ENCODE measurements at places on chromosomes 6 and 20.

DNA sequence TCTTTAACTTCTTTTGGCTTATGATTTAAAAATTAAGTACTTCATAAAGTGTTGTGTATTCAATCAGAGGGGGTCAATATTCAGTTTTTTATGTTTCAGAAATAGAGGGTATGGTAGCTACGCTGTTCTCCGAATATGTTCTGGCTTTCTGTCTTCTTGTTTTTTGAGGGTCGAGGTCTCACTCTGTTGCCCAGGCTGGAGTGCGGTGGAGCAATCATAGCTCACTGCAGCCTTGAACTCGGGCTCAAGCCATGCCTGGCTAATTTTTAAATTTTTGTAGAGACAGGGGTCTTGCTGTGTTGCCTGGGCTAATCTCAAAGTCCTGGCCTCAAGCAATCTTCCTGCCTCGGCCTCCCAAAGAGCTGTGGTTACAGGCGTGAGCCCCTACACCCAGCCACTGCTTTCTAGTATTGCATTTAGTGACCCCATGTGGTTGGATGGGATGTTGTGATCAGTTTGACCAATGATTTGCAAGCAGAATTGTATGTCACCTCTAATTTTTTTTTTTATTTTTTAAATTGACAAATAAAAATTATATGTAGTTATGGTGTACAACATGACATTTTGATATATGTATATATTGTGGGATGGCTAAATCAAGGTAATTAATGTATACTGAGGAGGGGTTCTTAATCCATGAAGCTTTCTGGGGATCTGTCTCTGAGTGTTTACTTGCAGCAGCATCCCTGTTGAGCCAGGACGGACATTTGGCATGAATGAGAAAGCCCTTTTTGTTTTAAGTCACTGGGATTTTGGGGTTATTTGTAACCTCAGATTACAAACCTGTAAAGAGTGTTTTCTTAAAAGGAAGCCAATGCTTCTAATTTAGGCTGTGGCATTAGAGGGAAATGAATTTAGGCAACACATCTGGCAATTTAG lies 38.5 kb upstream of the DEK start:
- no peak for DNase-seq

- no peak for DNase-seq
These were observed 255.6 kb upstream of the ZFP64 start for GRCh38 chr20:52447225-52447551.

DNA sequence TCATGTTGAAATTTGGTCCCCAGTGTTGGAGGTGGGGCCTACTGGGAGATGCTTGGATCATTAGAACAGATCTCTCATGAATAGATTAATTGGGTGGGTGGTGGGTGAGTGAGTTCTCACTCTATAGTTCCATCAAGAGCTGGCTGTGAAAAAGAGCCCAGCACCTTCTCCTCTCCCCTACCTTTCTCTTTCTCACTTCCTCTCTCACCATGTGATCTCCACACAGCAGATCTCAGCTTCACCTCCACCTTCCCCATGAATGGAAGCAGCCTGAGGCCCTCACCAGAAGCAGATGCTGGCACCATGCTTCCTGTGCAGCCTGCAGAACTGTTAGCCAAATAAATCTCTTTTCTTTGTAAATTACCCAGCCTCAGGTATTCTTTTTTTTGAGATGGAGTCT lies 12.9 kb upstream of the GMNN start:
- DNase-seq, result no peak

DNA sequence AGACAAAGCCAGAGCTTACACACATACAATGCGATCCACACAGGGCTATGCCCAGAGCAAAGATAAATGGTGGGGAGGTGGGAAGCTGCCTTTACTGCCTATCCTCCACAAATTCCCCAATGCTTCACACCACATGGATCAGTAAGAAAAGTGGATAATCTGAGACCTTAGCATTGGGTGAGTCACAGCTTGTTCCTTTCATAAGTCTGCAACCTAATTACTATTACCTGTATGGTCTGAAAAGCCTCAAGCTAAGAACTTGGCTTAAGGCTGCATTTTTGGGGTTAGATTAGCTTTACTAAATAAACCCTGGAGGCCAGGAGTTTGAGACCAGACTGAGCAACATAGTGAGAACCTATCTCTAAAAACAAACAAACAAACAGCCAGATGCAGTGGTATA lies 66.0 kb upstream of the BTBD3 start:
- no peak for DNase-seq

DNA sequence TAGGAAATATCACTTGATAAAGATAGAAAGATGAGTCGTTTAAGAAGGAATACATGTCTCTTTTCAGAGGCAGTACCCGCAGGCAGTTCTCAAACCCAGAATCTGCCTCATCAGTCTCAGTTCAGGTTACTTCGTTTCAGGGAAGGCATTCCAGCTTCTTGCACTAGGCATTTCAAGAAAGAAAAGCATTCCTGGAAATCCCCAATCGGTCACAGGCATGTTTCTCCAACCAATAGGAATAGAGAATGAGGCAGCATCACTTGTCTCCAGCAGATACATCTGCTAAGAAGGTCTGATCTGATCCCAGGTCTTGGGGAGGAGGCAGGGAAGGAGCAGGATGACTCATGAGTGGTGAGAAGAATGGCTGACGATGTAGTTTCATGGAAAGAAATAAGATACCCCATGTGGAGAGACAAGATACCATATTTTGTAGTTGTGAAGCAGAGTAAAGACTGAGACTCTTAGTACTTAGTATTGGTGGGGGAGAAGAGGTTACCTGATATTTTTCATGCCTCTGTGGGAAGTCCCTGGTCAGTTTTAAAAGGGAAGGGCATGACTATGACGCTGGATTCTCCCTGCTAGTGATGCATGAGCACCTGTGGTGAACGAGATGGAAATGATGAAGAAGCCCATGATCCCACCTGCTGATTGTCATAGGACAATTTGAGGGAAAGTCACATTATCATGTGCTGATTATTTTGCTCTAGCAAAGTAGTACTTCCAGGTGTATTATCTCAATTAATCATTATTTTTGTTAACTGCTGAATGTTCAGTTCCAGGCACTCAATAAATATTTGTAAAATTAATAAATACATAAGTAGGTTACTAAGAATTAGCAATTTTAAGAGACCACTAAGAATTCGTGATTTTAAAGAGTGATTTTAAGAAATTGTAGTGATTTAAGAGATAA lies 20.3 kb upstream of the HLA-DRB1 start:
- DNase-seq, result peak; percentile 25

GRCh38 chr6:24330137-24330732 lies 27.6 kb downstream of the DCDC2 start:
- no peak for DNase-seq

DNA sequence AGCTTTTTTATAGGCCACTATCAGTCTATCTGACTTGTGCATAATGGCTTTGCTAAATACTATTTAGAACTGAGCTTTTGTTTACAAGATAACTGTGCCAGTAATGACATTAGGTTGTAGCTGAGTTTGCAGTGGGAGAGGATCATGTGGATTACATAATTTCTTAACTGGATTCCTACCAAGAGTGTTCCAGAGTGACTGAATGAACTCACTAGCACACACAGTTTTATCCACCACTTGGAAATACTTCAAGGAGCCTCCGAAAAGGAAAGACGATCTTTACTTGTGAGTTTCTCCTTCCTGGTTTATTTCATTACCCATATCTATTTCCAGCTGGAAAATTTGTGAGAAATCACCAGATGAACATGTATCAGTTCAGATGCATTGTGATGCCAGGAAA lies 10.9 kb upstream of the SYNE1 start:
- no peak for DNase-seq

DNA sequence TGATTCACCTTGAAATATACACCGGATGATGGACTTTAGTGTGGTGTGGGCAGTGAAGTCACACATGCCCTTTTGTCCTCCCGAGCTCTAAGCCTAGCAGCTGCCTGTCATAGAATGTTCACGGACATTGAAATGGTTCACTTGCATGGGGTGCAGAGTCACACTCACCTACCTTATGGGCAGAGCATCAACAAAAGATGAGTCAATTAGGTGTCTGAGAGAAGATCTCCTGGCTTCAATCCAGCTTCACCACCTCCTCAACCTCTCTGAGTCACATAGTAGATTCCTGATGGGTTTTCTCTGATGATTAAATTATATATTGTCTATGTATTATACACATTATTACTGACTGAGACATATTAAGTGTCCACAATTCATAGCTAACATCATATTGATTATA lies 48.1 kb upstream of the HLA-E start:
- DNase-seq, result no peak

GRCh38 chr20:7113577-7114466 lies 346.3 kb downstream of the BMP2 start:
- no peak for DNase-seq

DNA sequence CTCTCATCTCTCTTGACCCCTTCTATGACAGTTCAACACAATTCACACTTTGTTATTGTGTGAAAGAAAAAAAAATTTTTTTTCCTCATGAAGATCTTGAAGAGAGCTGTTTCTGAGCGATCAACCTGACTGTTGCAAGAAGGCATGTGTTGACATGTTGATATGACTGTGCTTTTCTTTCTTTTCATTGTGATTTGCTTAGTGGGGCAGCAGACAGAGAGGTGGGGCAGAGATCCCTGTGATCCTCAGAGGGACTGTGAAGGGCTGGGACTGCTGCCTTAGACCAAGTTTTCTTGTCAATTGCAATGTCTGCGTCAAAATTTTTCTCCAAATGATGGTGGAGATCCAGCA lies 70.8 kb upstream of the IYD start:
- DNase-seq, result no peak

DNA sequence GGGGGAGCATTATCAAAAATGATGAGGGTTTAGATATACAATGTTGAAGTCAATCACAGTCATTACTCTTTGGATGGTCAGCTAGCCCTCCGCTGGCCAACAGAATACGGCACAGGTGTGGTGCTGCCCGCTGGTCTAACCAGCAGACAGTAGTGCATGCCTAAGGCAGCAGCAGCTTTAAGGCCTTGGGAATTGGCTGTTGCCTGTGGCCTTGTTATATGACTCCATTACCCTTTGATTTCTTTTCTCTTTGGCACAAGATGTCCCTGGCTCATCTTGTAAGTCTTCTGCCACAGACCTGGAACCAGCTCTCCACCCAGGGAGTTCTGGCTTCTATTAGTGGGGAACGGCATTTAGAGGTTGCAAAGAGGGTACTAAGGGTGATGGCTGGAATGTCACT lies 110.2 kb downstream of the WDR27 start:
- DNase-seq, result no peak

DNA sequence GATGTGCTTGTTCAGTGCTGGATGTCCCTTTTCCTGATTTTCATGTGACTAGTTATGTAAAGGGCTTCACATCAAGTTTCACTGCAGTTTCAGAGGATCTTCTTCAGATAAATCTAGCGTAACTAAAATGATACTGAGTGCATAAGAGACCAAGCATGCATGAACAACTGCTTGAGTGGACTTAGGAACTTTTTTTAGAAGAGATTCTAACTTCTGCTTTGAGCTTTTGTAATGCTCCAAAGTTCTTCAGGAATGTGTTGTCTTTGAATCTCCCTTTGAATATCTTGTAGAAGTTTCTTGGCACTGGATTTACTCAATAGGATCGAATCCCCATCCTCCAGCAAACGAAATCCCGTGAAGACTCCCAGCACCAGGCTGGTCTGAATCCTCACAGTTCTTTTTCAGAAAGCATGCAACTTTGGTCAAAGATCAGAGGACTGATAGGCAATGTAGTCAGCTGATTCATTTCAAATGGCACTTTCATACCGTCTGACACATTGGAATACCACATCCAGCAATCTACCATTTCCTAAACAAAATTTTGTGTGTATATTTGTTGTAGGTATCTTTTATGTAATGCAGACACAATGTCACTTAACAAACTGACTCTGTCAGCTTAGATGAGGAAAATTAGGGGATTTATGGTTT lies 33.2 kb downstream of the ENPP1 start:
- no peak for DNase-seq

GRCh38 chr6:14119784-14120183 lies 2.2 kb downstream of the CD83 start:
- no peak for DNase-seq

DNA sequence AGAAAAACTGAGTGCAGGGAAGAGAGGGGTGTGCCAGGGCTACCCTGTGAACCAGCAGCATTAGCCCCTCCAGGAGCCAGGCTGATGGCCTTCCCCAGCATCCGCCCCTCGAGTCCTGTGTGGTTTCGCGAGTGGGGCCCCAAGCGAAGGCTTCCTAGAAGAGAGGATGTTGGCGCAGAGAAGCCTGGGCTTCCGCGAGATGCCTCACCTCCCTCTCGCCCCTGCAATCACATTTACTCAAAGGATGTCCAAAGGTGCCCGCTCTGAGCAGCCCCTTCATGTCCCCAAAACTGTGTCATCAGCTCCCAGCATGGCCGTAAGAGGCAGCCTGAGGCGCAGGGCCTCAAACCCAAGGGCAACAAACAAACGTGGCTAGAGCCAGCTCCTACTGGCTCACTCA lies 111.7 kb downstream of the PREX1 start:
- DNase-seq, result no peak

DNA sequence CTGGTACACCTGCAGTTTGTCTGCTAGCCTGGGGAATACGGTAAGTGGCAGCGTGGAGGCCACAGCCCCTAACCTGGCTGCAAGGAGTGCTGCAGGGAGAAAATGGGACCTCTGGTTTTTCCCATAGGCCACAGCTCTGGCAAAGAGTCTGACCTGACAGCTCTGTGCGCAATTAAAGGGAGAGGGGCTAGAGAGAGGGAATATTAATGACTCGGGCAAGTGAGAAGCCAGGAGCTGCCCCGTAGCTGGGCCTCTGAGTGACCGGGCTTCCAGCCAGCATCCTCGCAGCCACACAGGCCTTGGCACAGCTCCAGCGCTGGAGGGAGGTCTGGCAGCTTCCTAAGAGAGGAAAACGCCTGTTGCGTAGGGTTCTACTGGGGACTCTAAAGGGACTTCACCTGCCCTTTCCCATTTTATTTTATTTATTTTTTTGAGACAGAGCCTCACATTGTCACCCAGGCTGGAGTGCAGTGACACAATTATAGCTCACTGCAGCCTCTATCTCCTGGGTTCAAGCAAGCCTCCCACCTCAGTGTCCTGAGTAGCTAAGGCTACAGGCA lies 18.2 kb upstream of the OCSTAMP start:
- no peak for DNase-seq

GRCh38 chr6:43491750-43492661 lies 14.6 kb downstream of the TJAP1 start:
- DNase-seq, result no peak

- DNase-seq, result no peak
These were observed 64.1 kb upstream of the SOX4 start for GRCh38 chr6:21529431-21529830.

DNA sequence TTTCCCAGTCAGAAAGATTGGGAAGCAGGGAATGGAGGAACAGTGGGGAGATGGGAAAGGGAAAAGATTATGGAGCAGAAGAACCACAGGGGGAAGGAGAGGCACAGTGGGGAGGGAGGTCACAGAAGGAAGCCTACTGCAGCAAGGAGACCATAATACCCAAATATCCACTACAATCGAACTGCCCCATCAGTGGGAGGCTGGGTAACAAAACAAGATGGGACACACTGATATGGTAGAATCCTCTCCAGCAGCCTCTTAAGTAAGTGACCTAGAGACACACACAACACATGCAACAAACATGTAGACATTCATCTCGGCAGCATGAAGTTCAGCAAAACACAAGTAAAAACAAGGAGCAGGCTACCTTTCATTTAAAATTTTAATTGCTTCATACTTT lies 4.8 kb upstream of the FOXP4 start:
- DNase-seq, result no peak

- DNase-seq, result no peak
These were observed 17.7 kb downstream of the POM121L2 start for GRCh38 chr6:27294409-27294808.

- DNase-seq, result no peak
These were observed at the start of gene MYMX for GRCh38 chr6:44216677-44217331. MYMX (plus strand) TSS chr6:44216926; CDS start chr6:44217472, 546 bp downstream.

- no peak for DNase-seq
These were observed 34.2 kb downstream of the ARHGAP40 start for GRCh38 chr20:38635721-38636288.

GRCh38 chr6:148837941-148838340 lies 91.1 kb downstream of the UST start:
- no peak for DNase-seq
